ENCODE measurements at places on chromosomes 2 and 18.

- no peak for DNase-seq
Observed at GRCh38 chr18:6024745-6025248, 129.5 kb upstream of the TMEM200C start.

- DNase-seq: no peak
Observed at GRCh38 chr2:7108792-7109532, 191.8 kb downstream of the RNF144A start.

DNA sequence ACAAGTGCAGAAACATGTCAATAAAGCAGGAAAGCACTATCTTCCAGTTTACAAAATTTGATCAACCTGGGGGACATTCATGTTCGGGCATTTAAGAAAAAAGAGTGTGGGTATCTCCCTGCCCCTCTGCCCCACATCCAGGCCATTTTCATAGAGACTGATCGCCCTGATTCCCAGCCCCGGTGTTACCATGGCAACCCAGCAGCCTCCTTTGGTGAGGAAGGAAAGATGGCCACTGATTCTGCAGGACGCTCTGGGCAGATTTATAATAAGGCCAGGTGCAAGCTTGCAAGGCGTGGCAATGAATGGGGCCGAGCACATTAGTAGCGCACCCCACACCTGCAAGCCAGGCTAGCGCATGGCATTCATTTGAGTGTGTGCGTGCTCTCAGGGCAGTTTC is 36.7 kb upstream of the ARL4C start:
- DNase-seq: no peak

GRCh38 chr2:180692322-180692721 is 288.1 kb upstream of the UBE2E3 start:
- DNase-seq: no peak

GRCh38 chr2:141498561-141498960 is 632.3 kb downstream of the LRP1B start:
- no peak for DNase-seq

GRCh38 chr18:68722821-68723220 is 7.9 kb upstream of the TMX3 start:
- no peak for DNase-seq

DNA sequence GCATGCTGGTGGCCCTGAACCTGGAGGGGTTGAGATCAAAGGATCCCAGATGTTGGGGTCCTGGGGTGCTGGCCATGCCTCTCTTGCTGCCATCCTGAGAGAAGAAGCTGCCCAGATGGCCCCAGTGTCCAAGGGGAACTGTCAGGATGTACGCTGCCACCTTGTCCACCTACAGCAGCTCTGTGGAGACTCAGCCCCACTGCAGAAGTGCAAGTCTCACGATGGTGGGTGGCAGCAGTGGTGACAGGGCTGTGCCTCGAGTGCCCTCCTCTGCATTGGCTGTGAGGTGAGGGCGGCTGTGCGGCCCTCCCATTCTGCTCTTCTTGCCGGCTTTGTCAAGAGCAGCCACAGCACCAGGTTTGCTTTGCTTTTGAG is 24.7 kb downstream of the ODC1 start:
- DNase-seq: no peak

- no peak for DNase-seq
Observed at GRCh38 chr2:196187898-196188458, 16.6 kb upstream of the STK17B start.
